Uterus (tissue), 4 donors: ENCODE measurements at places on chromosomes 7 and 10. TPM values are rescaled to one million over a fixed set of nuclear protein-coding genes. Genes with fewer than 3 reads are reported as not detected.
A peak's percentile ranks its signal among the peaks of the same experiment; 100 is the strongest.

DNA sequence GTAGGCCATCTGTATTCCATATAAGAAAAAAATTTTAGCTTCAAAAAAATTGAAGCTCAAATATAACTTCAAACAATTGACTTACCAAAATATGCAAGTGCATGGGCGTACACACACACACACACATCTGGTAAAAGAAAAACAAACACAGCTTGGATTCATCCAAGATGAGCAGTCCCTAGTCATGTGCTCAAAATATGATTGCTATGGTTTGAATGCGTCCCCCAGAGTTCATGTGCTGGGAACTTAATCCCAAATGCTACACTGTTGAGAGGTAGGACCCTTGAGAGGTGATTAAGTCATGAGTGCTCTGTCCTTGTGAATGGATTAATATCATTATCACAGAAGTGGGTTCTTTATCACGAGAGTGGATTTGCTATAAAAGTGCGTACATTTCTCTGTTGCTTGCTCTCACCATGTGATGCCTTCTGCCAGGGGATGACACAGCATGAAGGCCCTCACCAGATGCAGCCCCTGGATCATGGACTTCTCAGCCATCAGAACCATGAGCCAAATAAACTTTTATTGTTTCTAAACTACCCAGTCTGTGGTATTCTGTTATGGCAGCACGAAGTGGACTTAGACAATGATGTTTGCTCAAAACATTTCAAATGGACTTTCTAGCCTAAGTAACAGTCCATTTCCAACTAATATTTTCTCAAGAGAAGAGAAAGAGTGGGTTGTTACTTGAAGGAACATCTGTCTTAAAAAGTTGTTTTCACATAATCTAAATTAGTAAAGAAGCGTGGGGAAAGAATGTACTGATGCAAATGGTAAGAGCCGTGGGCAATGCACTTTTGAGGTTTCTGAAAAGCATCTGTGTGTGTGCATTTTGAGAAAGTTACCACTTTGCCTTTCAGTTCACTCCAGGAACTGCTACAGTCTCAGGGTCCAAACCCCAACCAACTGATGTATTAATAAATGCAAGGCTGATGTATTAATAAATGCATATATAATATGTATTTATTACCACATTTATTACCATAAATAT is 15.1 kb upstream of the SVIL start:
- H3K36me3 ChIP-seq, result no peaks in the 10 kb centered on the region
- no peaks in the 10 kb centered on the region for H3K27me3 ChIP-seq
- H3K4me3 ChIP-seq, result no peak overlapping the region
- H3K4me1 ChIP-seq, result peaks cover 21% of the 10 kb centered on the region
- H3K27ac ChIP-seq, result peak overlapping the region; percentile 93
- no peak for DNase-seq

DNA sequence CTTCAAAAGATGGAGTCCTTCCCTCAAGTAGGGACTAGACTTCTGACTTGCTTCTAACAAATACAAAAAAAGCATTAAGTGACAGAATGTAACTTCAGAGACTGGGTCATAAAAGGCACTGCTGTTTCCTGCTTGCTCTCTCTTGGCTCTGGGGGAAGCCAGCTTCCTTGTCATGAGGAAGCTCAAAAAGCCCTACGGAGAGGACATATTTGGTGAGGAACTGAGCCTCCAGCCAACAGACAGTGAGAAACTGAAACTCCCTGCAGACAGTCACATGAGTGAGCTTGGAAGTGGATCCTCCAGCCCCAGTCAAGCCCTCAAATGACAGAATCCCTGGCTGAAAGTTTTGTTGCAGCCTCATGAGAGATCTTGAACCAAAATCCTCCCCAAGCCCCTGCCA is 26.3 kb upstream of the SLC35G1 start:
- H3K27me3 ChIP-seq, result no peaks in the 10 kb centered on the region
- no peak overlapping the region for H3K27ac ChIP-seq
- H3K4me3 ChIP-seq, result no peak overlapping the region
- no peaks in the 10 kb centered on the region for H3K4me1 ChIP-seq
- H3K36me3 ChIP-seq, result no peaks in the 10 kb centered on the region

DNA sequence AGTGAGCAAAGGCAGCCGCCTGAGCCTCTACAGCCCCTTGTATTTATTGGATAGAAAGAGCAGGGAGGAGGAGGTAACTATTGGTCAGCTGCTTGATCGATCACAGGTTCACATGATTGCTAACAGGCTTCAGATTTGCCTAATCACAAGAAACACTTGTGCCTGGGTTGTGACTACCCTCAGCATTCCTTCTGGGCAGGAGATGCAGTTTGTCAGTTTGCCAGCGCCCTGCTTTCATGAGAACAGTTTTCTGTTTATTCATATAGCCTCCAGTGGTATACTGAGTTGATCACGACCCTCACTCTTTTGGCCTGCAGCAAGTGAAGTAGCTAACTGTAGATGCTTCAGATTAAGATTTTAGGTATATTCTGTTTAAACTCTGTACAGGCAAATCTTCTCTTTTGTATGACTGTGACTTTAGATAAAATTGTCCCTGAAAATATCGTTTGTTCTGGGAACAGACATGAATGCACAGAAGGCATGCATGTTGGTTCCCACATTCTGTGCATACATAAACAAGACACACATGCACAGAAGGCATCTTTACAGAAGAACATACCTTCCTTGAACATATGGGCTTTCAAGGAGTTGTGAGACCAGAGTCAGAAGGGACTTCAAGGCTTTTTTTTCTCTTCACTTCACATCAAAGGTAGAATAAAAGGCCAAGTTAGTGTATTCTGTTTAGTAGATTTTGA is 422.4 kb upstream of the STEAP1 start:
- no peaks in the 10 kb centered on the region for H3K27me3 ChIP-seq
- H3K4me3 ChIP-seq, result no peak overlapping the region
- H3K36me3 ChIP-seq, result no peaks in the 10 kb centered on the region

DNA sequence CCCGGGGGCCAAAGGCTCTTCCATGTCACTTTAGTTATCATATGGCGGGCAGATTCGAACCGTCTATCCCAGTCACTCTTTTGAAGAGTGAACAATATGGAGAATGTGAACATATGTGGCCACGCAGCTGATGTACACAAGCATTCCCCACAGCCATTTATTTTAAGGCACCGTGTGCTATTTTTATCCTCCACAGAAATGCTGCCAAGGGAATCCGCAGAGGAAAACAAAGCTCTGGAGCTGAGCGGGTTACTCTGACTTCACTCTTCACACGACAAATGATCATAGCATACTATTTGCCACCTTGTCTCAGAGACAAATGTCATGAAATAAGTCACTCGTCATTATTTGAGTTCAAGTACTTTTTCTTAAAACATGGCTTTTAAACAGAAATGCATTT is 100.3 kb downstream of the CTBP2 start:
- no peak for DNase-seq
- H3K27me3 ChIP-seq, result no peaks in the 10 kb centered on the region
- H3K4me1 ChIP-seq, result peaks cover 43% of the 10 kb centered on the region

GRCh38 chr7:128361411-128362379 is at the start of gene PRRT4:
Gene PRRT4 (minus strand): TSS chr7:128361690.
- no peaks in the 10 kb centered on the region for H3K27me3 ChIP-seq
- H3K36me3 ChIP-seq, result no peaks in the 10 kb centered on the region
- H3K4me3 ChIP-seq, result peak within 1 kb of the TSS; percentile 29
- no peak for DNase-seq
- H3K4me1 ChIP-seq, result peaks cover 4% of the 10 kb centered on the region
- H3K27ac ChIP-seq, result no peak within 1 kb of the TSS

- no peaks in the 10 kb centered on the region for H3K27me3 ChIP-seq
- H3K36me3 ChIP-seq, result no peaks in the 10 kb centered on the region
- H3K27ac ChIP-seq, result no peak overlapping the region
- no peak overlapping the region for H3K4me3 ChIP-seq
- H3K4me1 ChIP-seq, result no peaks in the 10 kb centered on the region
These were observed 447.1 kb upstream of the MKI67 start for GRCh38 chr10:128573281-128573845.

DNA sequence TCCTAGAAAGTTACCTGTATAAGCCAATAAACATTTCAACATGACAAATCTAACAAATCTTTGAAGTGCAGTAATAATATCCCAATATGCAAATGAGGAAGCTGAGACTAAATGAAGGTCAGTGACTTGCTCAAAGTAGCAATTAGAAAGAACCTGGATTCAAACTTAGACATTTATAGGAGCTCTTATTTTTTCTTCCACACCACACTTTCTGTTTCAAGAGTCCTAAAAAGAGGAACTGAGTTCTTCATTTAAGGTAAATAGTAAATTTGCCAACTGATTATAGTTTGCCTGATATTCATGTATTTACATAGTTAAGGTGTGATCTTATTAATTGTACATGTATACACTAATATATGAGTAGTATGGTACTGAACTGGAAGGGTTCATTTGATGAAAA is 44.0 kb downstream of the KLHDC10 start:
- H3K36me3 ChIP-seq, result no peaks in the 10 kb centered on the region
- no peak for DNase-seq
- no peak overlapping the region for H3K4me3 ChIP-seq
- no peak overlapping the region for H3K27ac ChIP-seq
- H3K27me3 ChIP-seq, result no peaks in the 10 kb centered on the region
- H3K4me1 ChIP-seq, result no peaks in the 10 kb centered on the region

GRCh38 chr7:135151132-135151531 is 3.3 kb downstream of the TMEM140 start:
- no peaks in the 10 kb centered on the region for H3K4me1 ChIP-seq
- H3K4me3 ChIP-seq, result no peak overlapping the region
- H3K27me3 ChIP-seq, result no peaks in the 10 kb centered on the region

- H3K36me3 ChIP-seq, result no peaks in the 10 kb centered on the region
- H3K27me3 ChIP-seq, result no peaks in the 10 kb centered on the region
- H3K27ac ChIP-seq, result no peak overlapping the region
These were observed 40.7 kb downstream of the ATE1 start for GRCh38 chr10:121886997-121887622.

GRCh38 chr10:129777687-129778086 is 186.4 kb downstream of the EBF3 start:
- H3K4me1 ChIP-seq, result no peaks in the 10 kb centered on the region
- H3K36me3 ChIP-seq, result no peaks in the 10 kb centered on the region
- no peak overlapping the region for H3K27ac ChIP-seq
- DNase-seq, result no peak
- no peaks in the 10 kb centered on the region for H3K27me3 ChIP-seq
- no peak overlapping the region for H3K4me3 ChIP-seq

DNA sequence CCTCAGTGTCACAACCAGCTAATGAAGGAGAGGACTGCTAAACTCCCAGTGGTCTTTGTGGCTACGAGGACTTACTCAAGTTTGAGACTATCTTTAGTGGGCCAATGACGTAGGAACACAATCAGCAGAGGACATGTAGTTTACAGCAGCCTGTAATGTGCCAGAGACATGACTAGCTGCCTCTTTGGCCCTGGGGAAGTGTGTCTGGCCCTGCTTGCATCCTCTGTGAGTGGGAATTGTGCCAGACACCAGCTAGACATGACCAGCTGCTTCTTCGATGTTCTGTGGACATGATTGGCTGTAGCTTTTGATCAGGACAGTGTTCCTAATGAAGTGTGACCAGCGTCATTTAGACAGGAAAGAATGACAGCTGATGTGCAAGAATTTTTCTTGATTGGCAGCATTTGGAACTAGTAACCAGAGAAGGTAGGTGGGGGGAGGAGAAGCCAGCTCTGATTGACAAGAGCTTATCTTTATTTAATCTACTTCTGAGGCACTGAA is 141.7 kb downstream of the AUTS2 start:
- no peak for DNase-seq
- H3K4me1 ChIP-seq, result peaks cover 7% of the 10 kb centered on the region
- no peak overlapping the region for H3K27ac ChIP-seq
- H3K4me3 ChIP-seq, result no peak overlapping the region
- no peaks in the 10 kb centered on the region for H3K27me3 ChIP-seq
- no peaks in the 10 kb centered on the region for H3K36me3 ChIP-seq

DNA sequence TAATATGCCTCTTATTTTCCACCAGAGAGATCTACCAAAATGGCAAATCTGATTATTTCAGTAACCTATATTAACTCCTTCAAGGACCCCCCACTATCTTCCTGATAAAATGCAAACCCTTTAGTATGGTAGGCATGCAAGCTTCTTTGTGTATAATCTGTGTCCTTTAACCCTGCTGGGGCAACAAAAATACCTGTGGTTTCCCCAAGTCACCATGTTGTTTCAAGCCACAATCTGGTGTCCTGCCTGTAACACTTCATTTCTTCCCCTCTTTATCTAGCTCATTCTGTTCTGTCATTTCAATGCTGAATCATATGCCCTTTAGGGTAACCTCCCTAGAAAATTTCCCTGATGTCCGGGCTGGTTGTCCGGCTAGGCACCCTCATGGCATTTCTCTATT is 5.3 kb downstream of the CALCR start:
- H3K4me3 ChIP-seq, result no peak overlapping the region
- DNase-seq, result no peak
- H3K36me3 ChIP-seq, result no peaks in the 10 kb centered on the region
- no peak overlapping the region for H3K27ac ChIP-seq
- no peaks in the 10 kb centered on the region for H3K4me1 ChIP-seq
- peaks cover 4% of the 10 kb centered on the region for H3K27me3 ChIP-seq

DNA sequence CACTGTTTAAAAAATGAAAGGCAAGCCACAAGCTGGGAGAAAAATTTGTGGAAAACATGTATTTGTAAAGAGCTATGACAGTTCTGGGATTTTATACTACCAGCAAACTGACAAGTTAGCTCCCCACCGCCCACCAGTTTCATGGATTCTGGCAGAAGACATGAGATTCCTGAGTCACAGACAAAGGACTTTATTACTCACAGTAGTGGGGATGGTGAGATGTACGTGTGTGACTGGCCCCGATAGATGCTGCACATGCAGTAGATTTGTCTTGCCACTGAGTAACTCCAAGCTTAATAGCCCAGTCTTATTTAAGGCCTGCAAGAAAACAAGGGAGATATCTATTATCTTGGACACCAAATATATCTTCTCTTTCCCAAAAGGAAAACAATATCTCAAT is 281.7 kb downstream of the AHR start:
- no peak for DNase-seq
- no peaks in the 10 kb centered on the region for H3K4me1 ChIP-seq
- no peak overlapping the region for H3K27ac ChIP-seq
- no peaks in the 10 kb centered on the region for H3K27me3 ChIP-seq

GRCh38 chr10:104300736-104301292 is 31.8 kb downstream of the GSTO2 start:
- no peak overlapping the region for H3K4me3 ChIP-seq
- H3K27ac ChIP-seq, result peak overlapping the region; percentile 88
- DNase-seq, result peak; percentile 68
- H3K27me3 ChIP-seq, result no peaks in the 10 kb centered on the region
- H3K36me3 ChIP-seq, result no peaks in the 10 kb centered on the region

- H3K36me3 ChIP-seq, result no peaks in the 10 kb centered on the region
- no peaks in the 10 kb centered on the region for H3K27me3 ChIP-seq
- peaks cover 3% of the 10 kb centered on the region for H3K4me1 ChIP-seq
- no peak overlapping the region for H3K27ac ChIP-seq
These were observed 66.4 kb upstream of the MRLN start for GRCh38 chr10:59819683-59820082.

AKR1C4 gene
- not detected for total RNA-seq

PPP1R17 gene
- total RNA-seq, result not detected

NEUROD6 gene
- not detected for total RNA-seq

ZNF12 gene
- 23.5 TPM for total RNA-seq

CFAP58 gene
- total RNA-seq, result 0.29 TPM

TRA2A gene
- 91.1 TPM for total RNA-seq

SMC3 gene
- total RNA-seq, result 42.9 TPM

PKD1L1 gene
- 0.41 TPM for total RNA-seq

ZNF488 gene
- total RNA-seq, result 0.21 TPM

CAPZA2 gene
- 142 TPM for total RNA-seq

DDX56 gene
- 42.9 TPM for total RNA-seq

LIPK gene
- not detected for total RNA-seq

TRIM50 gene
- not detected for total RNA-seq

LRRC61 gene
- total RNA-seq, result 41.2 TPM
